ENCODE measurements at places on chromosomes 16 and 17.

DNA sequence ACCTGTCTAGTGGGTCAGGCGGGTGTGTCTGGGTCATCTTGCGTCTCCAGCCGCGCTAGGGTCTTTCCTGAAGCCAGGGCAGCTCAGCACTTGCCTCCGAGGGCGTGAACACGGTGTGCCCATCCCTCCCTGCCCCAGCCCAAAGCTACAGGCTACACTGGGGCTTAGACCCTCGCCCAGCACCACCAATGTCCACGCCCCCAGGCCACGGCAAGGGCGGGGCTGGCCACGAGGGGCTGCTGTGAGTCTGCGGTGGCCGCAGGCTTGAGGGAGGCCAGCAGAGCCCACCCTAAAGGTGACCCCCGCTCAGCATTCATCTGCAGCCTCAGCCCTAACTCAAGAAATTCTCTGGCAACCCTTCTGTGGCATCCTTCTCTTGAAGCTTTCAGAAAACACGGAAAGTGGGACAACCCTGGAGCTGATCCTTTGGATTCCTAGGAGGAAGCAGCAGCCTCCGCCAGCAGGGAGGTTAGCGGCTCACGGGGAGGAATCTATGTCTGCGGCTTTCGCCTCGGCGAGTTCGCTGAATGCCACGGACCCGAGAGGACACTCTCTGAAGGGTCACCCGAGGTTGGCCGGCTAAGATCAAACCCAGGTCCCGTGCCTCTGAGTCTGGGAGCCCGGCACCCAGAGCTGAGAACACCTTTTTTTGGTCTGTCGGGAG is 41.7 kb downstream of the TIMM22 start:
- DNase-seq = no peak

- DNase-seq = no peak
Observed at GRCh38 chr17:79651266-79651665, 40.4 kb upstream of the RBFOX3 start.

DNA sequence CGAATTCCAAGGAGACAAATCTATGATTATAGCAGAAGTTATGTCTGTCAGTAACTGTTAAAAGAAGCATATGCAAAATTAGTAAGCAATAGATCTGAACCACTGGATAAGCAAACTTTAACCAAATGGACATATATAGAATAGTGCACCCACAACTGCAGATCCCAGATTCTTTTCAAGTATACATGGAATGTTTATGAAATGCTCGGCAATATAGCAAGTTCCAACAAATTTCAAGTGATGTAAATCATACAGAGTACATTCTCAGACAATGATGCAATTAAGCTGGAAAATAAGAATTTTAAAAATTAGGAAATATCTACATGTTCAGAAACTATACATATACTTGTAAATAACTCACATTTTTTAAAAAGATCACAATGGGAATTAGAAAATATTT is 8.4 kb upstream of the HELZ start:
- DNase-seq = no peak

GRCh38 chr17:65656390-65657250 is 95.2 kb upstream of the AXIN2 start:
- no peak for DNase-seq

DNA sequence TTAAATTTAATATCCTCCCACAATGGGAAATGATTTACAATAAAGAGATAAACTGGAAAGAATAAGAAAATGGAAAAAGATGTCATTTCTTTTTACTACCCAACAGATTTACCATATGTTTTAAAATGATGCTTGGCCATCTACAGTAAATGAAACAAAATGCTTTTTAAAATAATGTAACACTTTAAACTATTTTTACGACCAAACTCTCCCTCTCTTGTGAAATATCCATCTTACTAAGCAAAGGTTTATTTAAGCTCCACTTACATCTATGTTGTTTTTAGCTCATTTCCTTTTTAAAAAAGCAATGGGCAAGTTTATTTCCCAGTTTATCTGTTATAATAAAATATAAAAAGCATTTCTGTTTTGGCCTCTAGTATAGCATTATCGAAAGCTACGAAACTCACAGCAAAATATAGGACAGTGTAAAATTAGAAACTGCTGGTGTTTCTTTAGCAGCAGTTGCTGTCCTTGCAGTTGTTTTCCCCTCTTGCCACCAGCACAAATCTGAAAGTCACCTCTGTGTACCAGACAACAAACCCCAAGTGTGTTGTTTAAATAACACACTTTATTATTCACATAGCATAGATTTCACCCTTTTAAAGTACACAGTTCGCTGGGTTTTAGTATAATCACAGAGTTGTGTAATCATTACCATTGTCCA is 195.1 kb downstream of the CDRT15L2 start:
- DNase-seq = no peak

DNA sequence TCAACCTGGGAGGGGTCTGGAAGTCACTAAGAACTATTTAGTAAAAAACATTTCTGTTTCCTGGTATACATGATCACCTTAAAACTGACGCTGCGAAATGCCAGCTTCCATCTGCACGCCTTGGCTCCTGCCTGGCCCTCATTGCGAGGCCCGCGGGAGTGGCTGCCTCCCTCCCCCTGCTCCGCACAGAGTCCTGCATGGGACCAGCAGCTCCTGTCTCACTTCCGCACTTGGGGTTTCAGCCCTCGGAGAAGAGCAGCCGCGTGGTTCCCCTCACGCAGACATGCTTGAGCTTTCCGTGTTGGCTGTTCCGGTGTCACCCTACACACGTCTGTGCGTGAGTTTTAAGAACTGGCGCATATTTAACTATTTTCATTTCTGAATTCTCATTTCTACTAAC is 18.4 kb downstream of the MTHFSD start:
- DNase-seq = no peak

- DNase-seq = no peak
Observed at GRCh38 chr16:71259086-71259485, 28.6 kb upstream of the HYDIN start.

DNA sequence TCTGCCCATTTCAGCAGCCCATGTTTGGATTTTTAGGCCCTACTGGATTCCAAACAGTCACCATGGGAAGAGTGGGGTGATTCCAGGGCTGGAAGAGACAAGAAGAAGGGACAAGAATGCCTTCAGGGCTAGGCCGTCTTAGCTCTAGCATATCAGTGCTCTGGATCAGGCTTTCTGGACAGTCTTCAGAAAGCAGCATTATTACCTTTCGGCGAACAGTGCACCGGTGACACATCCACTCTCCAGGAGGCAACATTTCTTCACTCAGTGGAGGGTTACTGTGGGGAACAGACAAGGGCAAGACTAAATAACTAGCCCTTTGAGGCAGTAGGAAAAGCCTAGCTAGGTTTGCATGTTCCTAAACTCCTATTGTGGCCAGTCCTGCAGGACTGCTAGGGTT is 23.9 kb upstream of the DHRS13 start:
- no peak for DNase-seq

DNA sequence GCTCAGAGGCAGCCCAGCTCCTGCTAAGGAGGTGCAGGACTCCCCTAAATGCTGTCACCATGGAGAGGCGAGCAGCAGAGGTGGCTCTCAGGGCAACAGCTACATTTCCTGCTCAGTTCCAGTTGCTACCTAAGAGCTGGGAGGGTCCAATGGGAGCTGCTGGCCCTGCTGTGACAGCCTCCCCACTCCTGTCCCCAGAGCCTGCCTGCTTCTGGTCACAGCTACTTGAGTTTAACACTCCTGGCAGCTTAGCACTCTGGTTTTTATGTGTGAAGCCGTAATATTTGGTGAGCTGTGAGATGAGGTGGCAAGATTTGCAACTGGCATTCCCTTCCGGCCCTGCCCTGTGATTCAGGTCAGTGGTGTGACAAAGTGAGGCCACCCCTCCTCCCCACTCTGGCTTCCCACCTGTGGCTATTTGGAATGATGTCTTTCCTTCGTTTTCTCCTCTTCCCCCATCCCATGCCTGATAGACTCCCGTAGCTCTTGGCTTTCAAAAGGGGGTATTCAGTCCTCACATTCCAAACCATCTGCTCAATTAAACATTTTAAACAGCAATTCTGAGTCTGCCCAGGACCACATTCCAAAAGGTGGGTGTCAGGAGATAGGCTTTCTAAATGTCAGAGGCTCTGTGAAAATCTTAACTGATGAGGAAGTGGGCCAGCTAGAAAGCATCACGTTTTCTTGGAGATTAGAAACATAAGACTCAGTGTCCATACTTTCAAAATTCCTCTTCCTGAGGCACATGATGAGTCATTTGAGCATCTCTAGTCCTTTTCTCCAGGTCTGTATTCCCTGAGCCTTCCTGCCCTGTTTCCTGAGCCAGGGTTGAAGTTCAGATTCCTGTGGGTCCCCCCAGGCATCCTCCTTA is 42.6 kb upstream of the SKAP1 start:
- no peak for DNase-seq

- no peak for DNase-seq
Observed at GRCh38 chr17:38654411-38655398, 20.1 kb downstream of the EPOP start.

DNA sequence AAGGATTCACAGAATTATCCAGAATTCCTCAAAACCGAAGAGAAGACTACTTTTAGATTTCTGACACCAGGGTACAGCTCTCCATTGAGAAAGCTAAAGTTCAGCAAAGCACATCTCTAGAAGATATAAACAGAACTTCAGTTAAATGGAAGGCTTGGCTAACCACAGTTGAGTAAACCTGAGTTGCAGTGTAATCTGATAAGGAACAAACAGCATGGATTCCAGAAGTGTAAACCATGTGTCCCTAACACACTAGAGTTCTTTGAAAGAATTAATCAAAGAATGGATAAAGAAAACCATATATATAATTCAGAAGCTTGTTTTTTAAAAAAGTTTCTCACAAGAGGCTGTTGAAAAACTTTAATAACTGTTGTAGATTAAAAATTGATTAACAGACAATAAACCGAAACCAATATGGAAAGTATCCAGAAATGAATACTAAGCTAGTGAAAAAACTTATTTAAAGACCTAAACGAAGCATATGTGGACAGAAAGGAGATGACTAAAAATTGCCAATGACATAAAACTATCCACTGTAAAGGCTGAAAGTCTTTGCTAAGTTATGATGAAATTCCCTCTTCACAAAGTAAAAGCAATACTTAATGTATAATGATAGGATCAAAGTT is 4.3 kb downstream of the RNF43 start:
- no peak for DNase-seq

- no peak for DNase-seq
Observed at GRCh38 chr17:77723071-77723908, 235.2 kb upstream of the TNRC6C start.

DNA sequence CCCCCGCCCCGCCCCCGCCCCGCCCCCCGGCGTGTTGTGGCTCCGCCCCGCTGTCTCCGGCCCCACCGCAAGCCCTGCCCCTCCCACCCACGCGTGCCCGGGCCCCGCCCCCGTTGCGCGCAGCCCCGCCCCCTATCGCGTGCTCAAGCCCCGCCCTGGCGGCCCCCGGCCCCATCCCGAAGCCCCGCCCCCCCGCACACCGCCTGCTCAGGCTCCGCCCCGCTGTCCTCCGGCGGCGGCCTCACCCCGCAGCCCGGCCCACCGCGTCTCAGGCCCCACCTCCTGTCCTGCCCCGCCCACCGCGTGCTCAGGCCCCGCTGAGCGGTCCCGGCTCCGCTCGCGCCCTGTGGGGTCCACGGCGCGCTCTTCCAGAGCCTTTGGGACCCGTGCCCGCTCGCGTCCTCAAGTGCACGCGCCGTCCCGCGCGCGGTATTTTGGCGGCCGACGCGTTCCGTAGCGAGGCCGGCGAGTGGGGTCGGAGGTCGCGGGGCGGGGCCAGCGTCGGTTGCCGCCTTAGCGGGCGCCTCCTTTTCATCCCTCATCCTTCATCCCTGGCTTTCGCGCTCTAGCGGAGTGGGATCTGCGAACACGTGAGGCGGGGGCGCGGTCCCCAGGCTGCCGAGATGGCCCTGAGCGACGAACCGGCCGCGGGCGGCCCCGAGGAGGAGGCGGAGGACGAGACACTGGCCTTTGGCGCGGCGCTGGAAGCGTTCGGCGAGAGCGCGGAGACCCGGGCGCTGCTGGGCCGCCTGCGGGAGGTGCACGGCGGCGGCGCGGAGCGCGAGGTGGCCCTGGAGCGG is at the start of gene TBCD:
TSS of gene TBCD (plus strand) at position 495 of the 800 bp plus-strand sequence. CDS start at position 624, 129 bp downstream.
- peak; percentile 86 for DNase-seq

GRCh38 chr17:58630883-58631522 is 60.8 kb downstream of the TEX14 start:
- DNase-seq = no peak

DNA sequence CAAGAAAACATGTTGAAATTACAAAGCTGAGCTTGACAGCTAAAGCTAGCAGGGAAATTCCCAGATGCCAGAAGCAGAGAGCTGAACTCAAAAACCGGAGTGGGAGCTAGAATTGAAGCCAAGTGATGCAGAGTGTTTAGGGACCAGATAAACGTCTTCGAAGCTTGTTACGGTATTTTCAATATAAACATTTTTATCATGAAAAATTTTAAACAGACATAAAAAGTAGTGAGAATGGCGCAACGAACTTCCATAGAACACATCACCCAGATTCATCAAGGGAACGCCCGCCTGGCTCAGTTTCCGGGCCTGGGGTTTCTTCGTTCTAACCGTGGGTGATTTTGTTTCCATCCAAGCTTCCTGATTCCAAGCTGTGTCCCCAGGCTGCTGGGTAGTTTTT is 18.1 kb downstream of the SPNS2 start:
- no peak for DNase-seq
